ENCODE measurements at places on chromosomes 2 and 18. TPM values are rescaled to one million over a fixed set of nuclear protein-coding genes. Genes with fewer than 3 reads are reported as not detected.

DNA sequence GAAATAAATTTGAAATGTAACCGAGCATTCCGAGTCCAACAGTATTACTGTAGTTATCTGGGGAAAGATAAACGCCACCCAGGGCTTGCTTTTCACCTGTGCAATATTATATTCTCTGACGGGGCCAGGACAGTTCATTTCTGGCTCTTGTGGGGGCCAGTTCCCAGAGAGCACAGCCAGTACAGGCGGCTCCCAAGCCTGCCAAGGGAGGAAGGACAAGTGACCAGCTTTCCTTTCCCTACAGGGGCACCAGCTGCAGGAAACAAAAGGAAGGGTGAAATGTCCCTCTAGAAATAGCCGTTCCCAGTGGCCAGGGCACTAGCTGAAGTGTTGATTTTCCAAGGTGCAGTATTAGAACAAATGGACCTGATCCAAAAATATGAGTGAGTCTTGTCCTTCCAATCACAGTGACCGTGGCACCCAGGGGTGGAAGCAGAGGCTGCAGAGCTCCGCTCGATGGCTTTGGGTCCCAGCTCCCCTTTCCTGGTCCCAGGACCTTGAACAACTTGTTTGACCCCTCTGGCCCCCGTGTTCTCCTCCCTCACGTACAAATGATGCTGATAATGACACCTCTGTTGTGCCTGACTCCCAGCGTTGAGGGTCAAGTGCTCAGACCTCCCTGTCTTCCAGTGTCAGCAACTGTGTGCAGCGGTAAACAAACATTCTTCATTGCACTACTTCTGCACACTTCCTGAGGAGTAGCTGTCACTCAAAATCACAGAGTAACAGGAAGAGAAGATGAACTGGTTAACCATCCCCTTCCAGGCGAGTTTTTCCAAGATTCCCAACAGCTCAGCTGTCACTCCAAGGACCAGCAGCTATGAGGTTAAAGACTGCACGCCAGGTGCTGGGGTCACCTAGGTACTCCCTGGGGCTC lies 40.9 kb downstream of the GYPC start:
- no peak overlapping the region for H3K4me3 ChIP-seq
- H3K4me1 ChIP-seq, result peaks cover 28% of the 10 kb centered on the region
- peaks cover 36% of the 10 kb centered on the region for H3K36me3 ChIP-seq
- no peak overlapping the region for H3K27ac ChIP-seq

- no peak overlapping the region for H3K4me3 ChIP-seq
- DNase-seq, result no peak
- peaks cover 29% of the 10 kb centered on the region for H3K4me1 ChIP-seq
- H3K27ac ChIP-seq, result no peak overlapping the region
- H3K27me3 ChIP-seq, result no peaks in the 10 kb centered on the region
These were observed 59.6 kb downstream of the LDLRAD4 start for GRCh38 chr18:13278062-13278630.

DNA sequence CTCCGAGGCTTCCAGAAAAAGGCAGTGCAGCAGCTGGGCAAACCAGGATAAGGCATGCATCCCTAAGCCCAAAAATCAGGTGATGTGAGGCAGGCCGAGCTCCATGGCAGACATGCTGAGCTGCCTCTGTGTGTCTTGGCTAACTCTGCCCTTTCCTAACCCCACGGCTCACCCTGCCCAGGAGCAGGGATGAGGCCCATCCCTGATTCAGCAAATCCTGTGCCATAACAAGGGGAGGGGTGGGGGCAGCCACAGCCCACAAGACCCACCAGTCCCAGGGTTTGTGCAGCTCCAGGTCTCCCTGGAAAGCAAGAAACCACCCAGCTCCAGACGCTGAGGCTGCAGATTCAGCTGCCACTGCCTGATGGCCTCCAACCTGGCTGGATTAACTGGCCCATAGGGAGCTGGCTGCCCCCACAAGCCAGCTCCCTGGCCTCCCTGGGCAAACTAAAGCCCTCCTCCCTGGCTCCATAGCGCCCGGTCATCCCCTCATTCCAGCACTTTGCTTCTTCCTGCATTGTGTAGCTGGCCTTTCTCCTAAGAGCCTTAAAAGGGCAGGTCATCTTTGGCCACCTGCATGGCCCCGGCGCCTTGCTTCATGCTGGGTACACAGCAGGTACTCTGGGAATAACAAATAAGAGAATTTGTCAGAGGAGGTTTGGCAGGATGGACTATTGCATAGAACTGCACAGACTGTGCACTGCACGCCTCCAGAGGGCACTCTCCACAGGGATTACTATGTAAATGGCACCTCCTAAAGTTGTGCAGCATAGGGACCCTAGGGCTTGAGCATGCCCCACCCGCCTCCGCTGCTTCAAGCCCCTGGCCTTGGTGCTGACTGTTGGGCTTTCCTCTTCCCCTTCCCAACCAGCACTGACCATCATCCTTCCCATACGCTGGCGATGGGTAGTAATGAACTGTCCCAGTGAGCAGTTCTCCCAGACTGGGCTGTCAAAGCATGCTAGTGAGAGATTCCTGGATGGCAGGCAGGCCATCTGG lies 10.7 kb downstream of the STEAP3 start:
- H3K27me3 ChIP-seq, result peaks cover 2% of the 10 kb centered on the region
- H3K4me1 ChIP-seq, result peaks cover 38% of the 10 kb centered on the region
- peak; percentile 10 for DNase-seq
- H3K4me3 ChIP-seq, result no peak overlapping the region
- no peak overlapping the region for H3K27ac ChIP-seq

HOXD12 gene
- total RNA-seq, result not detected

DNA sequence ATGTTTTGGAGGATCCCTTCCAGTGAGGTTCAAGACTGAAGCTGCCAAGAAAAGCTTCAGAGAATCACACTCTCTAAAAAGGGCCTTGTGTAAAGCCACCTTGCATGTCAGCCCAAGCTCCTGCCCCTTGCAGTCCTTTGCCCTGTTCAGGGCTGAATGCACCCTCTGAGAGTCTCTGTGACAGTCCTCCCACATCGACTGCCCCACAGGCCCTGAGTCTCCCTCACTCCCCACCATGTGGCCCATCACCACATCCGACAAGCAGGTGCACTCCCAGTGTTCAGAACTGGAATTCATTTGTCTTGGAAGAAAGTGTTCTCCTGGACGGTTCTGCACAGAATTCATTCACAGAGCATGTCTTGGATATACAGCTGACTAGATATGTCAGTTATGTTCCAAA lies 31.0 kb downstream of the BCL11A start:
- H3K27me3 ChIP-seq, result no peaks in the 10 kb centered on the region
- H3K4me3 ChIP-seq, result no peak overlapping the region
- H3K27ac ChIP-seq, result no peak overlapping the region
- no peak for DNase-seq
- H3K4me1 ChIP-seq, result peaks cover 3% of the 10 kb centered on the region

DNA sequence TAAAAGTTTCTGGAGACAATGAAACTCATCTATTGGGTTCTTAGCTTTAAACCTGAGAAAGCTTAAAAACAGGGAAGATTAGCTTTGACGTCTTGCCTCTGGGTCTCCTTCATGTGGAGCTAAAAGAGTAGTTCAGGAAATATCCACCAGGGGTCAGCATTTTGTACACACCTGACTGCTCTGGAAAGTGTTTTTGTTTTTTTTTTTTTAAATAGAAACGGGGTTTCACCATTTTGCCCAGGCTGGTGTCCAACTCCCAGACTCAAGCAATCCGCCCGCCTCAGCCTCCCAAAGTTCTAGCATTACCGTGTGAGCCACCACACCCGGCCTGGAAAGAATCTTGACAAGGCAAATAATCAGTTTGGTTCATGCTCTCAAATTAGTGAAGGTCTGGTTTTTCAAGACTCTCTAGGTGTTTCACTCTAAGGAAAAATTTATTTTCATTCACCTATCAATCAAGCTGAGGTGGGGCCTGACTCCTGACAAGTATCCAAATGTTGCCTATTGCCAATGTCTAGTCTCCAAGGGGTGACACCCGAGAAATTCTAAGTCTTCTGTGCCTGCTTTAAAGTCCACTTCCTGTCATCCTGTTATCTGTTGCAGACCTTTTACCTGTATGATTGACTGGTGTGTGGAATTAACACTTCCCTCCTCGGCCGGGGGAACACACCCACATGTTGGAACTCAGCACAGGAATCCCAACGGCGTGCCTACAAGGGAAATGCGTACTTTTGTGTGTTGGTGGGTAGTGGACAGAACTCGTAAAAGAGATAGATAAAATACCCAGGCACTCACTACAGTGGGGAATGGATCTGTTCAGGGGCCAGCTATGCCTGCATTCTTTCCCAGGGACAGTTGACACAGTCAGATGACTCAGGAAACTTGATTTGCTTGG lies 11.3 kb downstream of the IL1RN start:
- H3K4me1 ChIP-seq, result no peaks in the 10 kb centered on the region
- no peak overlapping the region for H3K27ac ChIP-seq
- DNase-seq, result peak; percentile 77
- peaks cover 7% of the 10 kb centered on the region for H3K27me3 ChIP-seq
- no peaks in the 10 kb centered on the region for H3K36me3 ChIP-seq

RDH14 gene
- 26.3 TPM for total RNA-seq

DNA sequence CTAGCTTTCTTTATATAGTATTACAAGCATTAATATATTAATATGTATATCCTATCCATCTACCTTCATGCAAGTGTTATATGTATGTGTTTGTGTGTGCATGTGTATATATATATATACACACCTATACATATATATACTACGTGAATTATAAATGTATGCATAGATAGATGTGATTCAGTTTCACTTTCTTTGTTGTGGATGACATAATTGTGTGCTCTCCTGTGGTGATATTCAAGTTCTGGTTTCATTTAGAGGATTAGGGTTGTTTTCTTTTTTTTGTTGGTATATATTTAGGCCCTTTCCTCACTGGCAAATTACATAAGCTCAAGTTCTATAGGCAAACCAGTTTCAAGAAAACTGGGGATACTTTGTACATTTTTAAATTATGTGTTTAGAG lies 225.7 kb upstream of the FANCL start:
- H3K4me3 ChIP-seq, result no peak overlapping the region
- H3K27ac ChIP-seq, result no peak overlapping the region
- H3K36me3 ChIP-seq, result no peaks in the 10 kb centered on the region
- H3K4me1 ChIP-seq, result no peaks in the 10 kb centered on the region
- DNase-seq, result no peak

ATF2 gene
- 33.2 TPM for total RNA-seq

SULT1C4 gene
- total RNA-seq, result 13.3 TPM

GRCh38 chr2:241003369-241003768 lies 5.0 kb downstream of the SNED1 start:
- H3K4me3 ChIP-seq, result no peak overlapping the region
- peaks cover 20% of the 10 kb centered on the region for H3K27me3 ChIP-seq
- no peaks in the 10 kb centered on the region for H3K36me3 ChIP-seq
- no peak for DNase-seq

- H3K27ac ChIP-seq, result no peak overlapping the region
- H3K4me3 ChIP-seq, result no peak overlapping the region
- no peaks in the 10 kb centered on the region for H3K27me3 ChIP-seq
- DNase-seq, result no peak
These were observed 194.4 kb downstream of the TMX3 start for GRCh38 chr18:68520406-68521075.

PSTPIP2 gene
- total RNA-seq, result 2.0 TPM

NT5DC4 gene
- not detected for total RNA-seq

- DNase-seq, result peak; percentile 96
- peaks cover 3% of the 10 kb centered on the region for H3K27me3 ChIP-seq
- H3K4me1 ChIP-seq, result peaks cover 12% of the 10 kb centered on the region
- peak overlapping the region; percentile 69 for H3K27ac ChIP-seq
- no peak overlapping the region for H3K4me3 ChIP-seq
- no peaks in the 10 kb centered on the region for H3K36me3 ChIP-seq
These were observed 54.0 kb upstream of the SPP2 start for GRCh38 chr2:233996461-233996860.

- H3K27me3 ChIP-seq, result no peaks in the 10 kb centered on the region
- no peak for DNase-seq
- no peaks in the 10 kb centered on the region for H3K36me3 ChIP-seq
- H3K4me1 ChIP-seq, result no peaks in the 10 kb centered on the region
- H3K4me3 ChIP-seq, result no peak overlapping the region
- H3K27ac ChIP-seq, result no peak overlapping the region
These were observed 51.3 kb upstream of the CERS6 start for GRCh38 chr2:168404764-168405163.

DNA sequence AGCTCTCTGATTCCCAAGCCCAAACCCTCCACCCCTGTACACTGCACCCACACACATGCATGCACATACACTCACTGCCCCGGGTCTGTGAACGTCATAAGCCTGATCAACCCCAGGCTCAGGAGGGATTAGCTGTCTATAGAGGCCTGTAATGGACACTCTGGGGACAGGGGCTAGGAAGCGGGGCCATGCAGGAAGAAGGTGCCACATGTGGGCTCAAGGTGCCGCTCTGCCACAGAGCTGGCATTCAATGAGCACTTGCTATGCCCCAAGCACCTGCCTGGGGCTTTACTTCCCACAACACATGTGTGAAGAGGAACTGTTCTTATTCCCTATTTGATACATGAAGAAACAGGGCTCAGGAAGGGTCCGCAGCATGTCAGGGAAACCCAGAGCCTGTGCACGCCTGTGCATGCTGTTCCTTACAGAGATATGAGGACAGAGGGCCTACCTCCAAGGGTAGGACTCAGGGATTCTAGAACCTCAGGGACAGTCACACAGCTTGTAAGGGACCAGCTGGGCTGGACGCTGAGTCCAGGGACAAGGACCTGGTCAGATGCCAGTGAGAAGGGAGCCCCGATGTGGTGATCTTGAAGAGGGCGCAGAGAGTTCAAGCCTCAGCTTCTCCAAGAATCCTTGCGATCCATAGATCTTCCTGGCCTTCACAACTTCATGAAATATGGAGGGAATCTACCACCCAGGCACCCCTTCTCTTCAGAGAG lies 5.0 kb downstream of the BIN1 start:
- H3K27me3 ChIP-seq, result no peaks in the 10 kb centered on the region
- H3K4me1 ChIP-seq, result peaks cover 80% of the 10 kb centered on the region
- peak overlapping the region; percentile 94 for H3K27ac ChIP-seq
- peak overlapping the region; percentile 98 for H3K4me3 ChIP-seq
- peak; percentile 10 for DNase-seq

GRCh38 chr2:1546023-1546591 lies 132.8 kb downstream of the TPO start:
- peaks cover 3% of the 10 kb centered on the region for H3K27me3 ChIP-seq
- H3K36me3 ChIP-seq, result no peaks in the 10 kb centered on the region
- H3K4me1 ChIP-seq, result peaks cover 20% of the 10 kb centered on the region
- no peak overlapping the region for H3K4me3 ChIP-seq
- no peak overlapping the region for H3K27ac ChIP-seq
- DNase-seq, result peak; percentile 61

GRCh38 chr18:13548966-13549879 lies 177.1 kb downstream of the FAM210A start:
- H3K27me3 ChIP-seq, result peaks cover 3% of the 10 kb centered on the region
- no peak overlapping the region for H3K4me3 ChIP-seq
- peaks cover 42% of the 10 kb centered on the region for H3K4me1 ChIP-seq
- H3K27ac ChIP-seq, result peak overlapping the region; percentile 26
- DNase-seq, result peak; percentile 55

CLEC4F gene
- total RNA-seq, result 0.09 TPM

- H3K4me1 ChIP-seq, result peaks cover 37% of the 10 kb centered on the region
- H3K4me3 ChIP-seq, result no peak overlapping the region
- peaks cover 23% of the 10 kb centered on the region for H3K36me3 ChIP-seq
- no peak for DNase-seq
- no peak overlapping the region for H3K27ac ChIP-seq
- no peaks in the 10 kb centered on the region for H3K27me3 ChIP-seq
These were observed 88.3 kb downstream of the NFATC1 start for GRCh38 chr18:79483971-79484491.

- no peaks in the 10 kb centered on the region for H3K27me3 ChIP-seq
- H3K27ac ChIP-seq, result no peak overlapping the region
- H3K36me3 ChIP-seq, result no peaks in the 10 kb centered on the region
These were observed 173.9 kb upstream of the CDH2 start for GRCh38 chr18:28350821-28351220.

- no peaks in the 10 kb centered on the region for H3K36me3 ChIP-seq
- H3K27me3 ChIP-seq, result no peaks in the 10 kb centered on the region
- H3K4me1 ChIP-seq, result peaks cover 5% of the 10 kb centered on the region
- DNase-seq, result no peak
- H3K4me3 ChIP-seq, result no peak overlapping the region
- H3K27ac ChIP-seq, result no peak overlapping the region
These were observed 15.5 kb upstream of the DAPL1 start for GRCh38 chr2:158779621-158780020.

KRTCAP3 gene
- 0.53 TPM for total RNA-seq
